ENCODE measurements at places on chromosomes 1 and 21.

- DNase-seq = no peak
These were observed 2.3 kb upstream of the BCAN start for GRCh38 chr1:156639601-156640101.

- peak; percentile 16 for DNase-seq
These were observed 13.2 kb upstream of the PRMT2 start for GRCh38 chr21:46622226-46622625.

DNA sequence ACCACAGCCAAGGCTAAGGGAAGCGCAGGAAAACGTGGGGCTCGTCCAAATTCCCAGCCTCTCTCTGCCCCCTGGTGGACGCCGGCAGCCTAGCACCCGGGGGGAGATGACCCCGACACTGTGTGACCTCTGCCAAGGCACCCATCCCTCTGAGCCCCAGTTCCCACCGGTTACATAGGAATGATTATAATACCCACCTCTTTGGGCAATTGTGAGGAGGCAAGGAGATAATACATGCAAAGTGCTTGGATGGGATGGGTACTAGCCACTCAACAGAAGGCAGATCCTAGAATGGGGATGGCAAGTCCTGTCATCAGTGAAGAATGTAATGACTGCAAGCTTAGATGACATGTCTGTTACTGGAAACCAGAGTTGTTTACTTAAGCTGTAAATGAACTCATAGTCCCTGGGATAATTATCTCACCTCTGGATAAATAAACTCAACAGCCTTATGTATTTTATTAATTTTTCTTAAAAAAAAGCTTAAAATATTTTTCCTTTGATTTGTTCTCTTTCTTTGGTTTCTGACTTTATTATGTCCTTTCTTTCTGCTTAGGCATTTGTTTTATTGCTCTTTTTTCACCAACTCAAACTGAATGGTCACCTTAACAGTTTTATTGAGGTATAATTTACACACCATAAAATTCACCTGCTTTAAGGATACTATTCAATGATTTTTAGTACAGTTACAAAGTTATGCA lies 11.3 kb upstream of the BMP8B start:
- DNase-seq = peak; percentile 46

DNA sequence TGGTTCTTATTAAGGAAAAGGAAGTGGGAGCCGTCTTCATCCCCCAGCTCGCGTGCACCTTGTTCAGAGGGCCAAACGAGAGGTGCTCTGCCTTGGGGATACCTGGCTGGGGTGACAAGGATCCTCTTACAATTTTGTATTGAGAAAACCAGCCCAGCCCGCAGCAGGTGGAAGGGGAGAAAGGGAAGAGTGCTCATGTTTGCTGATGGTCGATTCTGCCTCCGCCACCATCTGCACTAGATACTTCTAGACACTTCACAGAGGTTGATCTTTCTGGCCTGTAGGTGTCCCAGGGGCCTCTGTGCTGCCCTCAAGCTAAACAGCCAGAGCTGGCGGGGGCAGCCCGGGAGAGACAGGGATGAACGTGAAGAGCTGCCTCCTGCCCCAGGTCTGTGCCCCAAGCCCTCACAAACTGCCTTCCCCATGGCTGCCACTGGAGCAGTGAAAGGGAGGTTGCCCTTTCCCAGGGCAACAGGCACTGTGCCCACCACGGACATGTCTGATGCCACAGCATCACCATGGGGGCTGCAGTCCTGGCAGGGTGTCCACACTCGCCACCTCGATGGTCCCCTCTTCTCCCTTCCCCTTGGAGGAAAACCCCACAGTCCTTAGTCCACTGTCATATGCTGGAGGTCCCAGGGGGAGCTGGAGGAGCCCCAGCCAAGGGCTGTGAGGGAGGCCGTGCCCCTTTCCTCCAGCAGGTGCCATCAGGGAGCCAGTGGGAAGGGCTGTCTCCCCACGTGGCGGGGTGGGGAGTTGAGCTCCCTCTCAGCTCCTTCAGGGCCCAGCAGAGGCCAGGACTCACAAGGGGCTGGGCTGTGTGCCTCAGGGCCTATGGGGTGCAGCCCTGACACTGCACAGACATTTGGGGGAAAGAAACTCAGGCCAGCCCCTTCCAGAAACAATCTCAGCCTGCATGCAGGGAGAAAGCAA lies 8.1 kb downstream of the ADPRS start:
- DNase-seq = no peak

- no peak for DNase-seq
These were observed 918 bp upstream of the JTB start for GRCh38 chr1:153978274-153978909.

GRCh38 chr1:93958726-93959100 lies 49.5 kb upstream of the GCLM start:
- DNase-seq = no peak

GRCh38 chr1:156151093-156151688 lies 2.2 kb upstream of the SEMA4A start:
- no peak for DNase-seq

DNA sequence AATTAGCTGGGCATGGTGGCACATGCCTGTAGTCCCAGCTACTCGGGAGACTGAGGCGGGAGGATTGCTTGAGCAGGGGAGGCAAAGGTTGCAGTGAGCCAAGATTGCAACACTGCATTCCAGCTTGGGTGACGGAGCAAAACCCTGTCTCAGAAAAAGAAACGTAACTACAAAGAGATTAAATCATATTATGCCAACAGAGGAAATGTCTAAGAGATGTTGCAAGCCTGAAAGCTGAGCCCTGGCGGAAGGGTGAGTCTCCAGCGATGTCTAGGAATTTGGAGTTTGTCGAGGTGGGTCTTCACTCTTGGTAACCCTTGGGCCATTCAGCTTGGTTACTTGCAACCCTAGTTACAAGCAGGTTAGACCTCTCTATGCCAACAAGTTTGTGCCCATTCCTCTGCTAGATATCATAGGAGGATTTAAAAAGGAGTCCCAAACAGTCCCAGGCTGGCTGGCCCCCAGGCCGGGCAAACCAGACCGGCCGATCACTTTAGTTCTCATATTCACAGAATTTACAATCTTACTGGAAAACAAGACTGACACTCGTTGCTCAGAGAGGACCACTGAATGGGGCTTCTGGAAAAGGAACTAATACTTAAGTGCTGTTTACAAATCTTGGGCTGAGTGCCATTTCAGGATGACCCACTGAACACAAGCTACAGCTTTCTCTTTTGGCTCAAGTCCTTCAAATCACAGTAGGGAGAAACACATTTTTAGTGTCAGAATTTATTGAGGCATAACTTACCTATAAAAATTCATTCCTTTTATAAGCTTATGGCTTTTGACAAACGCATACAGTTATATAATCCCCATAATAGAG lies 27.1 kb downstream of the SLC30A1 start:
- DNase-seq = no peak

DNA sequence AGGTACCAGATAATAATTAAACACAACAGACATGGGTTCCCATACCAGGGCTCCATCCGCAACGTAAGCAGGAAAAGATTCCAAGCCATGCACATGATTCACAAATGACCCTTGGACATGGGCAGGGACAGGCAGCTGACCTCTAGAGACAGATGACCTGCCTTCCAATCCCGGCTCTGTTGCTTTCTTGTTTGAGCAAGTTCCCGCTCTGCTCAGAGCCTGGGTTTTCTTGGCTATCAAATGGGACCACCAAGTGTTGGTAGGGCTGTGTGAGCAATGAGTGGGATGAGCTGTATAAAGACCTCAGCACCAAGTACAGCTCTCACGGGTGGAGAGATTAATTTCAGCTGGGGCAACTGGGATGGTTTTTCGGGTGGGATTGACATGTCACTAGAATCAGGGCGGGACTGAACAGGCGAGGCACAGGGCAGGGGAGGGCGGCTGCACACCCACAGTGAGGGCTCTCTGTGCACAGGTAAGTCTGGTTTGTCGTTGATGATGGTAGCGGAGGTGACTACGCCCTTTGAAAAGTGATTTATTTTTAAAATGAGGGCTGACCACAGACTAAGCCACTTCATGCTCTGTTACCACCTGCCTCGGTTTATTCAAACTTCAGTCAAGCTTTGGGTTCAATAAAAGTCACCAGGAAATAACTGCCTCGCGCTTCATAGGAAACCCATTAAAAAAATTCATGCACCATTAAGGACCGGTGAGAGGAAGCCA lies 57.5 kb upstream of the IFFO2 start:
- no peak for DNase-seq

- no peak for DNase-seq
These were observed 62.8 kb downstream of the NVL start for GRCh38 chr1:224266915-224267856.

GRCh38 chr21:37219761-37220432 lies 47.2 kb downstream of the VPS26C start:
- no peak for DNase-seq

DNA sequence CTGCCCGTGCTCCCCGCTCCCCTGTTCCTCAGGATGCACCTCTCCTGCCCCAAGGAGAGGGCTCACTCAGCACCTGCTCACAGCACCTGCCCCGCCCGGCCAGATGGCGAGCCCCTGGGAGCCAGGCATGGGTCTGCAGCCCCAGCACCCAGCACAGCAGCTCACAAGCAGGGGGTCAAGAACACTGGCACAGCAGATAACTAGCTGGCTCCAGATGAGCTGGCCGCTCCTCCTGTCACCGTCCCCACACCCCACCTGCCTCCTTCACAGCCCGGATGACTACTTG lies 20.9 kb upstream of the EVA1B start:
- no peak for DNase-seq

DNA sequence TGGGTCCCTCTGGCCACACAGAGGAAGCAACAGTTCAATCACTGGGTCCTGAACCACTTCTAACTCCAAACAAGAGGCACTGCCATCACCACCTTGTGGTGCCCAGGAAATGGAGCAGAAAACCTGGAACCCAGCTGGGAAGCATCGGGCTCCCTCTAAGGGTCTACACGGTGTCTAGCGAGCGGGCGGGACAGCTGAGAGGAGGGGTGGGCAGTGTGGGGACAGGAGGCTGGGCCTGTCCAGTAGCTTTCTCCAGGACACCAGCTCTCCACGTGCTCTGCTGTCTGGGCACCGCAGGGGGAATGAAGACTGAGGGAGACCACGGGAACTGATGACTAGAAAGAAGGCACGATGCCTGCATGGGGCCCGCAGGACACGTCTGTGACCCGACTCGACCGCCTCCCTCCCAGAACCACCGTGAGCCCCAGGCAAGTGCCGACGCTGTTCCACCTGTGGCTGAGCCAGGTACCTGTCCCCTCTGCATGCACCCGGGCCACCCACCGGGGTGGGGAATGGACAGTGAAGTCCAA lies 5.4 kb upstream of the PRDM15 start:
- no peak for DNase-seq

DNA sequence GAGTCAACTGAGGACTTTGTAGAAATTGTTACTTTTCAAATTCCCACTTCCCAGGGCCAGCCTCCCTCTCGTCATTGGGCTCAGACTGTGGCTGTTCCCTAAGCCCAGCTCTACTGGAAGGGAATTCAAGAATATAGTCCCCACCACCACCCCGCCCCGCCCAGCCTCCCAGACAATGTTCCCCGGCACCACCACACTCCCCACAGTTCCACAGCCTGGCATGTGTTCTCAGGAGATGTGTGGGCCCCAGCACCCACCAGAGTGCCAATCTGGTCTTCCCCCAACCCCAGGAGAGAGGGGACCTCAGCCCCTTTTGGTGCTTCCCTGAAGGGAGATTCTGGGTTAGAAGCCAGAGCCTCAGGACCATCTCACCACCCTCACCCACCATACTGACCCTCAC lies 120.1 kb downstream of the SYT2 start:
- no peak for DNase-seq

DNA sequence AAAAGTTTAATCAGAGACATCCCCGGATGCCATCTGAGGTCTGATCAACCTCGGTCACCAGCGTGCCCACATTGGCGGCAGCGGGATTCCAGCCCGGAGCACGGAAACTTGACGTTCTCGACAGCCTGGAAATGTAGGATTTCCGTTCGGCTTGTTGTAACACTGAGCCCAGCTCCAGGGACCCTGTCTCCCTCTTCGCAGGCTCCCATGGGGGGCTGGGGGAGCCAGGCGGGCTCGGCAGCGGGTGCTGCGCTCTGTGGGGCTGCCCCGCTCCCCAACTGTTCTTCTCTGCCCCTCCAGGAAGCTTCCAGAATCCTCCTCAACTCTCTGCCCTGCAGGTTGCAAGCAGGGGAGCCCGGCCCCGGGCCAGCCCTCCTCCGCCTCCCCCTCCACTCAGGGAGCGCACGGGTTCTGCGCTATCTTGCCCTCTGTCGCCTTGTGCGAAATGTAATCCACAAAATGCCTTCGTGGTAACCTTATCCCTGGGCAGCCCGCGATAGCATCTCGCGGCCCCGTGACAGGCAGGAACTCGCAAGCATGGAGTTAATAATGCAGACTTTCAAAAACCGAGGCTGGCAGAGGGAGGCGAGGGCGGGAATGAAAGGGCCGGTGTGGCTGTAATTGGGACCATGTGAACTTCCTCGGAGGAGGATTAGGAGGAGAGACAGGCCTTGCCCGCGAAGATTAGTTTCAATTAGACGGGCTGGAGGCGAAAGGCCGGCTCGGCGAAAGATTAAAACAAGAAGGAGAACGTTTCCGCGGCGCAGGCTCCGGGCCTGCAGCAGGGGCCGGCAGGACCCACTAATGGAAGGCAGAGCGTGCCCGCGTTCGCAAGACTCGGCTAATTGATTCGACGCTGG lies 53.9 kb upstream of the TTC34 start:
- no peak for DNase-seq

DNA sequence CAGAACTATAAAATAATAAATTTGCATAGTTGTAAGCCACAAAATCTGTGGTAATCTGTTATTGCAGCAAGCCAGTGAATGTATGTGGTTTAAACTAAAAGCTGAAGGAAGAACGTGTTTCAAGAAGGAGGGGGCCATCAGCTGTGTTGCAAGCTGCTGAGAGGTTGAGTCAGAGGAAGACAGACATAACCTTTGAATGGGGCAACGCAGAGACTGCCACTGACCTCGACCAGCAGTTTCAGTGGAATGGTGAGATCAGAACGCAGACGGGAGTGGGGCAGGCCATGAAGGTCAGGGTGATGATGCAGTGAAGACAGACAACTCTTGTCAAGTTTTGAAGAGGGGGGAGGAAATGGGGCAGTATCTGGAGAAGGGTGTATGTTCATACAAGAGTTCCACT lies 23.2 kb upstream of the QSOX1 start:
- no peak for DNase-seq

GRCh38 chr1:48285525-48285924 lies 63.0 kb downstream of the SLC5A9 start:
- DNase-seq = no peak

- DNase-seq = no peak
These were observed 76.6 kb downstream of the RAB3GAP2 start for GRCh38 chr1:220195701-220196100.

DNA sequence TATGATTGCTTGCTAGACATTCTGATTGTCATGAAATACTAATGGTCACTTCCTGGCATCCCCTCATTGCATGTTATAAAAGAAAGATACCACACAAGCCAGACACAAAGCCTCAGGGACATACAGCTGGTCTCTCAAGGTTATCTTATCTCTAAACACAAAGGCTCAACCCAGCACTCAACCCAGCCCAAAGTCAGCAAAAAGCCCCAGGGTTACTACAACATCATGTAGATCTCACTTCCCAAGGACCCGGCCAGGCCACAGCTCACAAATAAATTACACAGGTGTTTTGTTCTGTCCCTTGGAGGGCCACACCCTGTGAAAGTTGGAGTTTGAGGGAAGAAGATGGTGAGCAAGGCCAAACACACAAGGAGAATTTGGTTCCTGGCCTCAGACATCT lies 109.7 kb upstream of the BARHL2 start:
- DNase-seq = no peak
